DMS79 (cell line): ENCODE measurements at places on chromosomes 16 and 17.

GRCh38 chr16:62256406-62256805, 220.2 kb upstream of the CDH8 start:
- DNase-seq: no peak

DNA sequence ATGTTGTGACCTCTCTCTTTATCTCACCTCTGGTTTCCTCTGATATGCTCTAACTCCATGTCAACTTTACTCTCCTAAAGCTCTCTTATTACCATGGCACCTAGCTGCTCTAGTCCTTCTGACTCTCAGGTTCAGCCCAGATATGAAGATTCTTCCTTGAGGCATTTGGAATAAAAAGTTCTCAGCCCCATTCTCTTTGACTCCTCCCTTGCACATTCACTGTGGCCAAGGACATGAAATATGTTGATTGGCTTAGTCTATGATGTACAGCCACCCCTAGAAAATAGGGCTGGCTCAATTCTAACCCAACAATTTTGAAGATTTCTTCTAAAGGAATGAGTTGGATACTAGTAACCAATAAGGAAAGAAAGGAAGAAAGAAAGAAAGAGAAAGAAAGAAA, 20.8 kb upstream of the GAS7 start:
- no peak for DNase-seq

DNA sequence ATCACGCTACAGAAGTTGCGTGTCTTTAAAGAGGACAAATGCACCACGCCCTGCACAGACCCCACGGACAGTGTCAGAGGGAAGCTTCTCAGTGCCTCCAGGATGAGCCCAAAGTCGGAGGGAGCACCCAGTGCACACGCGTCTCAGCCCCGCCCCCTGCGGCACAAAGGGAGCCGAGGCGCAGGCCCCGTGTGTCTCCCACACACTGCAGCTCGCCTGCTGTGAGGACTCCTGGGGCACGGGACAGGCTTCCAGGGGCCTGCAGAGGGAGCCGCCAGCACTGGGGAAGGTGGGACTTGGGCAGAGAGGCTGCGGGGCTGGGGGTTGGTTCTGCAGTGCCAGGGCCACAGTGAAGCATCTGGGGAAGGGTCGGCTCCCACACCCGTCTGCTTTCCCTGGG, 77.4 kb downstream of the LMF1 start:
- DNase-seq: no peak

GRCh38 chr16:88306860-88307545, 75.8 kb upstream of the ZNF469 start:
- DNase-seq: no peak

- no peak for DNase-seq
Observed at GRCh38 chr16:63785170-63785569, 1336.7 kb downstream of the CDH11 start.

GRCh38 chr17:37844158-37844976, 79.8 kb upstream of the TBC1D3K start:
- DNase-seq: no peak

DNA sequence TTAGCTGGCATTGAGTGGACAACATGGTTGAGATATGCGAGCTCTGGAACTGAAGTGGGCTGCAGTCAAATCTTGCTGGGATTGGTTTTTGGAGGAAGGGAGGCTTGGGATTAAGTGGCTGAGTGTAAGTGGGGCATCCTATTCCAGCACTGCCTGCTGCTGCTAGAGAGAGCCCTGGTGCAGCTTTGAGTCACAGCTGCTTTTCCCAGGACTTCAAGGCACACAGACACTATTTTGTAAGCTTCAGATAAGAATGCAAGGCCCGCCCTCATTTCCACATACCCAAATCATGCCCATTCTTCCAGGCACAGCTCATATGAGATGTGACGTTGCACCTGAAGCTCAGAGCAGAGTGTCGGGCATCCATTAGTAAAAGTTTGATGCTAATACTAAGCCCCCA, 10.2 kb upstream of the MAF start:
- no peak for DNase-seq
